ENCODE measurements at places on chromosomes 5 and 9. TPM values are rescaled to one million over a fixed set of nuclear protein-coding genes. Genes with fewer than 3 reads are reported as not detected.

ZSWIM6 gene
- 10.8 TPM for total RNA-seq

GRIN3A gene
- total RNA-seq, result not detected

PGM5 gene
- 14.7 TPM for total RNA-seq

PRKACG gene
- not detected for total RNA-seq

WNT8A gene
- total RNA-seq, result not detected

GGTA1 gene
- not detected for total RNA-seq

OLFML2A gene
- 1.4 TPM for total RNA-seq

SOHLH1 gene
- not detected for total RNA-seq

ZNF483 gene
- total RNA-seq, result 1.4 TPM

PRDM9 gene
- not detected for total RNA-seq

GABRB2 gene
- not detected for total RNA-seq

PCDHGA8 gene
- 2.2 TPM for total RNA-seq

SH3GL2 gene
- total RNA-seq, result under 0.01 TPM

CDH6 gene
- total RNA-seq, result 232 TPM

CBY3 gene
- 0.18 TPM for total RNA-seq

SLC23A1 gene
- not detected for total RNA-seq

PCDHA9 gene
- under 0.01 TPM for total RNA-seq

HAPLN1 gene
- 0.56 TPM for total RNA-seq

CAVIN4 gene
- 4.2 TPM for total RNA-seq

STPG3 gene
- not detected for total RNA-seq

PCDHGA2 gene
- total RNA-seq, result 3.4 TPM

PCDHGB3 gene
- total RNA-seq, result 5.9 TPM

NUTM2F gene
- total RNA-seq, result not detected

ARSI gene
- total RNA-seq, result 15.2 TPM

INSL4 gene
- not detected for total RNA-seq

SOX30 gene
- not detected for total RNA-seq

NEUROG1 gene
- total RNA-seq, result not detected

C9 gene
- not detected for total RNA-seq

HNRNPH1 gene
- total RNA-seq, result 300 TPM

TEX48 gene
- total RNA-seq, result not detected

PSAT1 gene
- total RNA-seq, result 98.9 TPM

SPATA6L gene
- 0.28 TPM for total RNA-seq

ARL14EPL gene
- total RNA-seq, result not detected

F2RL1 gene
- 9.4 TPM for total RNA-seq

PCDHGA6 gene
- 4.2 TPM for total RNA-seq

SAPCD2 gene
- 3.4 TPM for total RNA-seq

OTP gene
- not detected for total RNA-seq

ZNF169 gene
- 2.7 TPM for total RNA-seq

GABRA6 gene
- total RNA-seq, result not detected

MAP1B gene
- 183 TPM for total RNA-seq

SLC4A9 gene
- total RNA-seq, result not detected

CDKN2B gene
- 5.6 TPM for total RNA-seq

OR2S2 gene
- total RNA-seq, result 0.90 TPM

TRPM3 gene
- not detected for total RNA-seq

GRAMD2B gene
- total RNA-seq, result 20.3 TPM

EGFL7 gene
- 2.2 TPM for total RNA-seq

PCDHGC4 gene
- total RNA-seq, result 1.6 TPM

APBA1 gene
- total RNA-seq, result 3.8 TPM

CEL gene
- under 0.01 TPM for total RNA-seq

FOXD4L4 gene
- under 0.01 TPM for total RNA-seq

FCN2 gene
- total RNA-seq, result not detected

LPAR1 gene
- 260 TPM for total RNA-seq

TAF11L5 gene
- total RNA-seq, result not detected

ECM2 gene
- 0.36 TPM for total RNA-seq

ANXA6 gene
- 633 TPM for total RNA-seq

ROPN1L gene
- 0.28 TPM for total RNA-seq

All from IMR-90 (cell line).